ENCODE measurements at places on chromosomes 12 and 14.

DNA sequence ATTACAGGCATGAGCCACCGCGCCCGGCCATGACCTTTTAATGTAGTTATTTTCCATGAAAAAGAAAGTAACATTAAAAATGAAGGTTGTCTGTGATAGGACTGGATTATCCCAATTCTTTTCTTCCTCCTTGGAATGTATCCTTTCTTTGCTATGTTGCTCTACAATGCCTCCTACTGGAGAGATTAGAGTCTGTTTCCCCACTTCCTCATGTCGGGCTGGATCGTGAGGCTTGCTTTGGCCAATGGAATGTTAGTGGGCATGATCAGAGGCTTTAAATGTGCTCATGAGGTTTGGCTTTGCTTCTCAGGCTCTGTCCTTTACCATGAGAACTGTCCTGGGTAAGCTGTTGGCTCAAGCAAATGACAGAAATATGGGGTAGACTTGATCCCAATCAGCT lies 34.7 kb upstream of the SOCS2 start:
- DNase-seq = no peak
- no peaks in the 10 kb centered on the region for H3K36me3 ChIP-seq
- no peak overlapping the region for H3K4me3 ChIP-seq
- H3K27ac ChIP-seq = no peak overlapping the region
- peaks cover 29% of the 10 kb centered on the region for H3K4me1 ChIP-seq

GRCh38 chr12:80352474-80352873 lies 91.6 kb upstream of the PTPRQ start:
- peaks cover 2% of the 10 kb centered on the region for H3K36me3 ChIP-seq
- H3K4me1 ChIP-seq = peaks cover 20% of the 10 kb centered on the region
- no peaks in the 10 kb centered on the region for H3K27me3 ChIP-seq
- DNase-seq = no peak
- no peak overlapping the region for H3K4me3 ChIP-seq
- no peak overlapping the region for H3K27ac ChIP-seq

DNA sequence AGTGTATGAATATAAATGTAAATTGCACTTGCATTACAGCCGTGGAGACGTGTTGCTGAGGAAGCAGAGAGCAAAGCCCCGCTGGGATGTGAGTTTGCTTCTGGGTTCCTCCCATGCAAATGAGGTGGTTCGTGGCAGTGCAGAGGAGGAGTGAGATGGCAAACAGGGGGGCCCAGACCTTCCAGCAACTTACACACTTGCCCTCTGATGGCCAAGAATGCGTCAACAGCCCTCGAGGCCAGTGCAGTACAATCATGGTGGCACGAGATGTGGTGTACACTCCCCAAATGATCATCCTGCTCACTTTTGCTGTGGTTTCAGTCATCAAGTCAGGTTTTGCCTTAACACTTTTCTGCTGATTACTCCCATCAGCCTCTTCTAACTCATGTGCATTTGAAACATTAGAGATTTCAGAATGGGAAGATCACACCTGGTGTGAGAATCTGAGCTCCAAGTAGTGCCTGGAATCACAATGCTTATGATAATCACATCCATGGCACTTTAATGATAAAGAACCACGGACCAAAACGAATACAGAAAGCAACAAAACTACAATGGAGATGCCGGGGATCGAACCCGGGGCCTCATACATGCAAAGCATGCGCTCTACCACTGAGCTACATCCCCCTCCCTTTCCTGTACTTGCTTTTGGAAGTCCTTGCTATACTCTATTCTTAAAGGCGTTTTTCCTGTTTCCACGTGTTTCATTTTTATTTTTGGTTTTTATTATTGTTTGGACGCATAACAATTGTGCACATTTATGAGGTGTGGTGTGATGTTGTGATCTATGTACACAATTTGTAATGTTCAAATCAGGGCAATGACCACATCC lies 7.0 kb upstream of the UBC start:
- H3K4me1 ChIP-seq = peaks cover 71% of the 10 kb centered on the region
- H3K27me3 ChIP-seq = no peaks in the 10 kb centered on the region
- H3K36me3 ChIP-seq = no peaks in the 10 kb centered on the region
- peak overlapping the region; percentile 62 for H3K4me3 ChIP-seq
- DNase-seq = no peak

- H3K4me1 ChIP-seq = no peaks in the 10 kb centered on the region
- H3K27me3 ChIP-seq = no peaks in the 10 kb centered on the region
- no peak overlapping the region for H3K27ac ChIP-seq
- H3K4me3 ChIP-seq = no peak overlapping the region
- no peak for DNase-seq
Measured at GRCh38 chr14:98385851-98386250, 886.1 kb downstream of the BCL11B start.

DNA sequence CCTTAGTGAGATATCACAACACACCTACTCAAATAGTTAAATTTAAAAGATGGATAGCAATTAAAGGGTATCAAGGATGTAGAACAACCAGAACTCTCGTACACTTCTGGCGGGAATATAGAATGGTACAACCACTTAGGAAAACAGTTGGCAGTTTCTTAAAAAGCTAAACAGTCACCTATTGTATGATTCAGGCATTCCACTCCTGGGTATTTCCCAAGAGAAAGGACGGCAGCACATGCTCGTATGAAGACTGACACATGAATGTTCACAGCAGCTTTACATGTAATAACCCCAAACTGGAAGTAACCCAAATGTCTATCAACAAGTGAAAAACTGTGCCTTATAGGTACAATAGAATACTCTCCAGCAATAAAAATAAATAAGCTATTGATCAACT lies 465.2 kb downstream of the VRK1 start:
- no peak for DNase-seq
- no peaks in the 10 kb centered on the region for H3K27me3 ChIP-seq
- no peak overlapping the region for H3K27ac ChIP-seq
- H3K4me1 ChIP-seq = peaks cover 4% of the 10 kb centered on the region
- no peaks in the 10 kb centered on the region for H3K36me3 ChIP-seq

DNA sequence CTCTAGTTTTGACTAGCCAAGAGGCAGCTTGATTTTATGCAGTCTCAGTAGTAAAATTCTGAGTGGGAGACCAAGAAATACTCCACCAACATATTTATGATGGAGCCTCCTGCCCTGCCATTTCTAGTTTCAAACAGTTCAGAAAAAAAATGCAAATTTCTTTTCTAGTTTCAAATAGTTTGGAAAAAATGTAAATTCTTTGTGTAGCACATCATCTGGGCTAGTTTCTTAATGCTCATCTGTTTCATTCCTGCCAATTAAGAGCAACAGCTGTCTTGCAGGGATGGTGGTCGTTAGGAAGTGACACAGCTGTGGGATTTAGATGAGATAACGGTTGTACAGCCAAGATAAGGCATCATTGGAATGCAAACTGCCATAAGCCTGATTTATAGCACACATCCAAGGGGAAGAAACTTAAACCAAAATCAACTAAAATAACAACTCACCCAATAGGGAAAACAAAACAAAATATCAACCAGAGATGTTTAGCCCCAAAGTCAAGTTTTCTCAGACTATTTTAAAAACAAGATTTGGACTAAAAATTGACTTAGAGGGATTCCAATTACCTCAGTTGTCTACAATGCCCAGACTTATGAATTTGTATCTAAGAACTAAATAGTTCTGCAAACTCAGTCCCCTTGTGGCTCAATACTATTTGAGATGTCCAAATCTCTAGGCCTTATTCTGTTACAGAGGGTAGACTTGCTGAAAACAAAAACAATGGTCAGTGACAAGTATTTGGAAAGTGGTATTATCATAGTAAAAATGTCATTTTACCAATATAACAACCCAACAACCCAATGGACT lies 291.3 kb upstream of the ATP2B1 start:
- no peaks in the 10 kb centered on the region for H3K36me3 ChIP-seq
- DNase-seq = no peak
- H3K4me1 ChIP-seq = peaks cover 35% of the 10 kb centered on the region
- H3K4me3 ChIP-seq = no peak overlapping the region

GRCh38 chr12:89156340-89156739 lies 196.0 kb downstream of the DUSP6 start:
- peaks cover 7% of the 10 kb centered on the region for H3K4me1 ChIP-seq
- no peak for DNase-seq
- H3K4me3 ChIP-seq = no peak overlapping the region
- H3K27ac ChIP-seq = no peak overlapping the region

GRCh38 chr12:15829949-15830348 lies 40.8 kb upstream of the EPS8 start:
- DNase-seq = no peak
- peaks cover 35% of the 10 kb centered on the region for H3K4me1 ChIP-seq
- H3K36me3 ChIP-seq = no peaks in the 10 kb centered on the region

GRCh38 chr14:42185718-42186117 lies 579.0 kb downstream of the LRFN5 start:
- no peaks in the 10 kb centered on the region for H3K36me3 ChIP-seq
- no peaks in the 10 kb centered on the region for H3K27me3 ChIP-seq
- no peak overlapping the region for H3K27ac ChIP-seq
- DNase-seq = no peak

DNA sequence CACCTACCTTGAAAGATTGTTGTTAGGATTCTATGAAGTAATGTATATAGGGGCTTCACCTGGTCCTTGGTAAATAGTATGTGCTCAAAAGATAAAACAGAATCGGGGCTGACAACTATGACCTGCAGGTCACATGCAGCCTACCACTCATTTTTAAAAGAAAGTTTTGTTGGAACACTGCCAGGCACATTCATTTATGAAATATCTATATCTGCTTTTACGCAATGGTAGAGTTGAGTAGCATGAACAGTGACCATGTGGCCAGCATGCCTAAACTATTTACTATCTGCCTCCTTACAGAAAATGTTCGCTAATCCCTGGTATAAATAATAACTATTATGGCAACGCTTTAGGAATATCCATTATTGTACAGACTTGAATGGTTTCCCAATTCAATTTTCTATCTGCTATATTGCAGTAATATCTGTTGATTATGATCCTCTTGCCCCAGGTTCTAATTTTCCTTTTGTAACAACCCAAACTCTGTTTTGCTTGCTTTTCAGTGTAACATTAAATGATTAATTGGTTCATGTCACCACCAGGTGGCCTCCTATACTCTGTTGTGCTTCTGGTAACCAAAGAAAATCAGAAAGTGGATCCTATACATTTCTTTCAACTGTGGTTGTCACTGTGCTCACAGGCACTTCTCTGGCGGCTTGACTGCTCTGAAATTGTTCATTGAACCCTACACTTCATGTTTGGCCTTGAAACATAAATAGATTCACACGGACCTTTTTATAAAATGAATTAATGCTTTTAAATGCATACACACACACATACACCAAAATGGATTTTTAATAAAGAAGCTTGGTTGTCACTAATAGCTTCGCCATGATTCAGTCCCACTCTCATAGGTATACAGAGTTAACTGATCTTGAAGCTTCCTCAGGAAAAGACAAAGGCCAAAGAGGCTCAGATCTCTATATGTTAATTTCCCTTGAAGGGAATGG lies 227.7 kb upstream of the NPAS3 start:
- no peak overlapping the region for H3K27ac ChIP-seq
- no peak overlapping the region for H3K4me3 ChIP-seq

DNA sequence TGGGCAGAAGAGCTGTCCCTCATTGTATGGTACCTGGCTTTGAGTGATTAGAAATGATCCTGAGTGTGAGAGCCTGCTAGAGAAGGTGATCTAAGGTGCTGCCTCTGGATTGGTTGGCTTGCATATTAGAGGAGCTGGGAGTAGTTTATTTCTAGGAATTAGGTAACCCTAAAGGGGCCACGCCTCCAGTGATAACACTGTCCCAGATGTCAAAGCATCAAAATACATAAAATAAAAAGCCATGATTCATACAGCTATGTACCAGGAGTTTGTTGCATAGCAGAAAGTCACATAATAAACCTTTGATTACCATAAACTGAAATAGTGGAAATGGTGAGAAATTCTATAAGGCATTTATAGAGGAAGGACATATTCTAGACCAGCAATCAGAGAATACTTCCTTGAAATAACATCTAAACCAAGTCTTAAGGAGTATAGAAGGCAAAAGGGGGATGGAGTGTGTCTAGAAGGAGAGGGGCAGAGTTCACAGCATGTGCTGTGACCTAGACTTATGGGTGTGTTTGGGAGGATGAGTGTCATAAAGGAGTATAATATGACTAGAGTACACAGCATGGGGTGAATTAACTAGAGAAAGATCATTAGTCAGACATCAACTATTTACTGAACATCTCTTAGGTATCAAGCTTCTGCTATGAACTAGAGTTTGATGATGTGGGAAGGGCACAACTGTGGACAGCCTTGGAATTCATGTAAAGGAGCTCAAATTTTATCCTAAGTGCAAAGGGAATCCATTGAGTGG lies 686.4 kb downstream of the GALC start:
- no peaks in the 10 kb centered on the region for H3K36me3 ChIP-seq
- DNase-seq = no peak
- H3K4me1 ChIP-seq = no peaks in the 10 kb centered on the region
- peaks cover under 1% of the 10 kb centered on the region for H3K27me3 ChIP-seq
- no peak overlapping the region for H3K4me3 ChIP-seq

DNA sequence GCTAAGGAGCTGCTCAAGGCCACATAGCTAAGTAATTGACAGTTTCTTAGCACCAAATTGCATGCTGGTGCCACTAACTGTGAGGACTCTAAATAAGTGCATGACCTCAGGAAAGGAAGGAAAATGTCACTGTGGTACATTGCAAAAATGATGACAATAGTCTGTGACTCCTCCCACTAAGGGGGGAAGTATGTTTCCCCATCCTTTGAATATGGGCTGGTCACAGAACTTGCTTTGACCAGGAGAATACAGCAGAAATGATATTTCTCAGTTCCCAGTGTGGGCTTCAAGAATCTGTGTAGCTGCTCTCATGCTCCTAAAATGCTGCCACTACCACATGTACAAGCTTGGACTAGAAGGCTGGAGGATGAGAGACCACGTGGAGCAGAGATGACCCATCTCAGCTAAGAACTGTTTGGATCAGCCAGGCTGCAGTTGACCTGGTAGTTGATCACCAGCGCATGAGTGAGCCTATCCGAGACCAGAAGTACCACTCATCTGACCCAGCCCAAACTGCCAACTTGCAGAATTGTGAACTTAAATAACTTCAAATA lies 42.2 kb upstream of the NOS1 start:
- DNase-seq = no peak
- H3K36me3 ChIP-seq = no peaks in the 10 kb centered on the region
- H3K4me1 ChIP-seq = peaks cover 6% of the 10 kb centered on the region
- H3K27ac ChIP-seq = no peak overlapping the region
- H3K4me3 ChIP-seq = no peak overlapping the region
- peaks cover 19% of the 10 kb centered on the region for H3K27me3 ChIP-seq

GRCh38 chr12:46472893-46473633 lies 100.5 kb upstream of the SLC38A2 start:
- peaks cover 47% of the 10 kb centered on the region for H3K4me1 ChIP-seq
- no peaks in the 10 kb centered on the region for H3K36me3 ChIP-seq
- no peak for DNase-seq
- H3K27me3 ChIP-seq = no peaks in the 10 kb centered on the region

- H3K27me3 ChIP-seq = peaks cover 3% of the 10 kb centered on the region
- H3K27ac ChIP-seq = no peak overlapping the region
- H3K4me1 ChIP-seq = no peaks in the 10 kb centered on the region
- no peaks in the 10 kb centered on the region for H3K36me3 ChIP-seq
Measured at GRCh38 chr14:38536376-38537038, 280.6 kb upstream of the CLEC14A start.

DNA sequence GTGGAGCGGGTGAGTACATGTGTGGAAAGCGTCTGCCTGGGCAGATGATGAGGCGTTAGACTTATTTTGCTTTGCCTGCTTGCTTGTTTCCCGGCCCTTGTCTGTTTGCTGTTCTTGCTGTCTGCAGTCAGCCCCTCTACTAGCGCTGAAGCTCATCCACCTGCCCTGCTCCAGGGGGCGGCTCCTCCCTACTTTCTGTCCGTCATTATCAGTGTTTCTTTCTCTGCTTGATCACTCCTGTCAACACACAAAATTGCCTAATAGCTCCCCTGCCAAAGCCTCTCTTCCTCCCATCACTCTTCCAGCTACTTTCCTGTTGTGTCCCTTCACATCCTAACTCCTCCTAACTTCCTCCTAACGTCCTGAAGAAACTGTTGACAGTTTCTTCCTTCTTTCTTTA lies 34.9 kb upstream of the GALNT8 start:
- no peak for DNase-seq
- H3K36me3 ChIP-seq = peaks cover 31% of the 10 kb centered on the region
- H3K4me3 ChIP-seq = no peak overlapping the region
